ENCODE measurements at places on chromosomes 6 and 20.

GRCh38 chr6:9564021-9564420, 850.9 kb downstream of the TFAP2A start:
- H3K4me3 ChIP-seq: no peak overlapping the region
- DNase-seq: no peak
- no peaks in the 10 kb centered on the region for H3K4me1 ChIP-seq

DNA sequence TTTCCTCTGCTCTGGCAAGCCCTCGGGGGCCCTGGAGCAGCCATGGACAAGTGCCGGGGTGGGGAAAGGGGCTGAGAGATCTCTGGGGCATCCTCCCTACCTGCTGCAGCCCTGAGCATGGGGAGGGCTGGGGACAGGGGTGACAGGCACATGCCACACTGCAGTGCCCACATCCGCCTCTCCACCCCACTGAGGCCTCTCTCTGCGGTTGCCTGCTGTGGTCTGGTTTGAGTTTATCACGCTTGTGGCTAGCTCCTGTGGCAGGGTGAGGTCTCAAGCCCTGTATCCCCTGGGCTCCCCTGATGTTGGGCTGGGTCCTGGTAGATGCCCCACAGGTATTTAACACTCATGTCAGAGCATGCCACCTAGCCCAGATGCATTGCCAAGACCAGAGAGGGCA, 52.9 kb upstream of the MLN start:
- no peak for DNase-seq
- peaks cover 75% of the 10 kb centered on the region for H3K27me3 ChIP-seq
- H3K4me1 ChIP-seq: peaks cover 16% of the 10 kb centered on the region
- no peak overlapping the region for H3K27ac ChIP-seq
- no peak overlapping the region for H3K4me3 ChIP-seq

- DNase-seq: no peak
- H3K27ac ChIP-seq: no peak overlapping the region
- H3K36me3 ChIP-seq: peaks cover 98% of the 10 kb centered on the region
Observed at GRCh38 chr20:41165001-41165882, 27.9 kb downstream of the PLCG1 start.

GRCh38 chr6:17905611-17906592, 81.5 kb downstream of the KIF13A start:
- H3K27ac ChIP-seq: peak overlapping the region; percentile 76
- H3K4me3 ChIP-seq: no peak overlapping the region
- H3K4me1 ChIP-seq: peaks cover 30% of the 10 kb centered on the region
- no peaks in the 10 kb centered on the region for H3K27me3 ChIP-seq

DNA sequence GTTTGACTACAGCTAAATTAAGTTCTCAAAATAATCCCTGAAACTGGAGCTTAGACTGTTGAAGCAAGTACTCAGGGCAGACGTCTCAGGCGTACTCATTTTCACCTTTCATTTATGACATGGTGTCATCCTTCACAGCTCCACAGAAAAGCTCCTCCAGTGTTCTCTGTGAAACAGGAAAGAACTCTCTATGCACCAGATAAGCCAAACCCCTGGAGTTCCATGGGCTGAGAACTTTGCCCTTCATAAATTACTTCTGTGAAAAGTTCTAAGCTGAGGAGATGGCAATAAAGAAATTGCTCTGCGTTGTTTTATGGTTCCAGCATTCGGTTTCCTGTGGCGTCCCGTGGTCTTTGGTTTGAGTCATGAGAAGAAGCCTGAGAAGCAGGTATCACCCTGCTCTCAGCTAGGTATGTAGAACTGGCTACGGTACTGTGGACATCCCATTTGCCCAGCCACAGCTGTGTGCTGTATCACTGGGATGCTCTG, 20.2 kb upstream of the RREB1 start:
- H3K27me3 ChIP-seq: no peaks in the 10 kb centered on the region
- no peak for DNase-seq
- H3K4me1 ChIP-seq: peaks cover 22% of the 10 kb centered on the region

DNA sequence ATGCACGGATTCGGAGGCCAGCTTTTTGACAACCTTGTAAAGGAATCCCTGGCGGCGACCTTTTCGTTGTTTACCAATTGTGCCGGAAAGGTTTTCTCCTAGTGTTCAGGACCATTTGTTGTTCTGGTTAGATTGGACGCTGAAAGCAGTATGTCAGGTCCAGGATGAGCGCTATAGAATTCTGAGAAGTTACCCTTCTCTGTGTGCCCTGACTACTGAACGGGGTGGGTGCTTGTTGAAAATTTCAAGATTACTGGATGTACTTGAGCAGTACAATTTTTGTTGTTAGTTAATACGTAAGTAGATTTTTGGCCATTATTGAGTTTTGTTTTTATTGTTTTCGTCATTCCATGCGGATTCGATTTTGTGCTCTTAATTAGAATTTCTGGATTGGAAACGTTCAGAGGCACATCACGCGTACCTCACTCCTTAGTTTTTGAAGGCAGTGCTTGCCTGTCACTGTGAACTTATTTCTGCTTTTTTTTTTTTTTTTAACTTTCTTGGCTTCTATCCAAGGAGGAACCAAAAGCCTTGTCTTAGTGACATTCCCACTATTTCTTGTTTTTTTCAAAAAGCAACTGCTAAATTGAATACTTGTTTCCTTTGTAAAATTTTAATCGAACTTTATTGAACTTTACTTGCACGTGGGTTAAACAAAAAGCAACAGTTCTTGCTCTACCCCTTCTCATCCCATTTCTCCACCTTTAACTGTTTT, 898 bp downstream of the XRN2 start:
- peak overlapping the region; percentile 99 for H3K4me3 ChIP-seq
- no peak for DNase-seq
- no peaks in the 10 kb centered on the region for H3K27me3 ChIP-seq
- peak overlapping the region; percentile 94 for H3K27ac ChIP-seq

- DNase-seq: no peak
- H3K4me3 ChIP-seq: no peak overlapping the region
- H3K27ac ChIP-seq: no peak overlapping the region
- H3K4me1 ChIP-seq: no peaks in the 10 kb centered on the region
- no peaks in the 10 kb centered on the region for H3K36me3 ChIP-seq
- no peaks in the 10 kb centered on the region for H3K27me3 ChIP-seq
Observed at GRCh38 chr6:104829183-104829958, 30.3 kb downstream of the HACE1 start.

DNA sequence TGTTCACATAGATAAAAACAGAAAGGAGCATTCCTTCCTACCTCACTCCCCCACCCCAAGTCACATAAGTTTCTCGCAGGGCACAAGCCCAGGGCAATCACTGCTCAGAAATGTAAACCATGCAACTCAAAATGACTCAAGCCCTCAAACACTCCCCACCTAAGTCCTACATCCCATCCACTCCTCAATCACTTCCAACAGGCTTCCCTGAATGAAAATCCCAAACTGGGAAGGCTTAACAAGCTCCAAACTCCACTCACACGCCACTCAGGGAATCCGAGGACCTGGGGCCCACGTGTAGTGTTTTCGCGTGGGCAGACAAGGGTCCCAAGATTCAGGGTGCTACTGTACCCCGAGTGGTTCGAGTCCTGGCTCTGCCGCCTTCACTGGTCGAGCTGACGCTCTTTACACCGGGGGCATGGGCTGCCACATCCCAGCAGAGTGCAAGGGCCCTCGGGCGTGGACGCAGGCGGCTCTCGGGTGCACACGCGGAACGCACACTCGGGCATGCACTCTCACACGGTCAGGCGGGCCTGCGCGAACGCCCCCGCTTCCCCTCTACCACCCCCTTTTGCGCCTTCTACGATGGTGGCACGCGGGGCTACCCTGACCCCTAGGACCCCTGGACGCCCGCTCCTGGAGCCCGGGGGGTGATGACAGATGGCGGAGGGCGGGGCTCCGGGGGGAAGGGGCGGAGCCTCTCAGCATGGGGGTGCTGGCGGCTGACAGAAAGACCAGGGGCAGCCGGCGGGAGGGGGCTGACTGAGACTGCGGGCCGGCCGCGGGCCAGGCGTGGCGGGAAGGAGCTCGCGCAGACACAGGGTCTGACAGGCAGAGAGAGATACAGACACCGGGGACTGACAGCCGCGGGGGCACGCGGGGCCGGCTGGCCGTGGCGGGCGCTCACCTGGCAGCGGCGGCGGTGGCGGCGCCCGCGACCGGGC, 657 bp downstream of the ZHX3 start:
- H3K36me3 ChIP-seq: peaks cover 6% of the 10 kb centered on the region
- H3K4me1 ChIP-seq: peaks cover 44% of the 10 kb centered on the region
- H3K4me3 ChIP-seq: peak overlapping the region; percentile 94

- no peaks in the 10 kb centered on the region for H3K36me3 ChIP-seq
- no peaks in the 10 kb centered on the region for H3K4me1 ChIP-seq
- H3K27me3 ChIP-seq: no peaks in the 10 kb centered on the region
- no peak overlapping the region for H3K4me3 ChIP-seq
- DNase-seq: no peak
Observed at GRCh38 chr6:100153636-100154275, 159.7 kb upstream of the MCHR2 start.

DNA sequence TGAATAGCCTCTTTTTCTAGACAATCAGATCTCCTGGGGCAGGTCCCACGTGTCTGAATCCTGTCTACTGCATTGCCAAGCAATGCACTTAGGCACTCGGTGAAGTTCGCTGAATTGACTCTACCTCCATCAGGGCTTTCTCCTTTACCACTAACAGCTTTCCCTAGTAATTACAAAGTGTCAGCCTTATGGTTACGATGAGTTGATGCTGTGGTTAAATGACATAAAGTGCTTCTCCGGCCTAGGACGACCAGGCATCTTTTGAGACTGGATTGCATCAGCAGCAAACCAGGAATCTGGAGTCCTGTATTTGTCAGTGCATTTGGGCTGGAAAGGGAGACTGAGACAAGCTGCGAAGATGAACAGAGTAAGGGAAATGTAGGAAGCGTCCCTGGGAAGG, 21.5 kb downstream of the NOX3 start:
- H3K4me3 ChIP-seq: no peak overlapping the region
- no peak for DNase-seq
- H3K27me3 ChIP-seq: no peaks in the 10 kb centered on the region
- no peaks in the 10 kb centered on the region for H3K36me3 ChIP-seq
- H3K27ac ChIP-seq: no peak overlapping the region
- H3K4me1 ChIP-seq: peaks cover 10% of the 10 kb centered on the region

DNA sequence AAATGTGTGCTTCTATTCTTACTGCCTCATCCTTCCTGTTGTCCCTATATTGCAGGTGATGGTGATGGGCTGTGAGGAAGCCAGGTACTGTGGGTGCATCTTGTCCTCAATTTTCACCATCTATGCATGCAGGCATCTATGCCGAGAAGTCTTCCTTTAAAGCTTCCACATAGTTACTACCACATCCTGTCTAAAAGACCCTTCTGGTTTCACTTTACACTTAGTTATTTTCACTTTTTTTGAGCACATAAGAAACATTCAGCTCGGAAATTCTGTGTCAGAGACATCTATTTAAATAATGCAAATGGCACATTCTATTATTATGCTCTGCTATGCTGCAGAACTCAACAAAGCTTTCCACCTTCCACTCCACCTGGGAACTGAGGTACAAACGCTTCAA, 28.2 kb upstream of the FABP7 start:
- H3K27ac ChIP-seq: no peak overlapping the region
- no peak for DNase-seq
- H3K27me3 ChIP-seq: no peaks in the 10 kb centered on the region
- no peaks in the 10 kb centered on the region for H3K36me3 ChIP-seq
- H3K4me3 ChIP-seq: no peak overlapping the region

DNA sequence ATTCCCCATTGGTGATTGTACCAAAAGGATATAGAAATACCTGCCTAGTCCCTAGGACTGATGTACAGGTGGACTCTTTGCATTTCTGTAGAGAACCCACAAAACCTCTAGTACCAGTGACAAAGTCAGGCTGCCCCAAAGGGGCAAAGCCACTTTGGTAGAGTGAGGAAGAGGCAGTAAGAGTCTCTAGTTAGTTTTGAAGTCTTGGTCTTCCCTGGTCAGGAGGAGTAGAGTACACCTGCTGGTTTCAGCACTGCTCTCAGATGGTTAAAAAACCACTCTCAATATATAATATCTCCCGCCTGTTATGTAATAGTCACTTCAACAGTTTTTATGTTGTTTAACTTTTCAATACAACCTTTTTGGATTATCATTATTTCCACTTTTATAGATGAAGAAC, 344.9 kb downstream of the CDKAL1 start:
- no peak for DNase-seq
- no peaks in the 10 kb centered on the region for H3K36me3 ChIP-seq
- no peak overlapping the region for H3K4me3 ChIP-seq
- H3K4me1 ChIP-seq: peaks cover 5% of the 10 kb centered on the region

GRCh38 chr6:106875782-106876321, 98.7 kb downstream of the CD24 start:
- no peak for DNase-seq
- H3K4me3 ChIP-seq: no peak overlapping the region
- no peak overlapping the region for H3K27ac ChIP-seq
- no peaks in the 10 kb centered on the region for H3K27me3 ChIP-seq
- no peaks in the 10 kb centered on the region for H3K4me1 ChIP-seq

- DNase-seq: no peak
- no peaks in the 10 kb centered on the region for H3K36me3 ChIP-seq
- H3K27me3 ChIP-seq: no peaks in the 10 kb centered on the region
- no peak overlapping the region for H3K4me3 ChIP-seq
- no peak overlapping the region for H3K27ac ChIP-seq
Observed at GRCh38 chr6:38375341-38375740, 264.4 kb downstream of the BTBD9 start.

DNA sequence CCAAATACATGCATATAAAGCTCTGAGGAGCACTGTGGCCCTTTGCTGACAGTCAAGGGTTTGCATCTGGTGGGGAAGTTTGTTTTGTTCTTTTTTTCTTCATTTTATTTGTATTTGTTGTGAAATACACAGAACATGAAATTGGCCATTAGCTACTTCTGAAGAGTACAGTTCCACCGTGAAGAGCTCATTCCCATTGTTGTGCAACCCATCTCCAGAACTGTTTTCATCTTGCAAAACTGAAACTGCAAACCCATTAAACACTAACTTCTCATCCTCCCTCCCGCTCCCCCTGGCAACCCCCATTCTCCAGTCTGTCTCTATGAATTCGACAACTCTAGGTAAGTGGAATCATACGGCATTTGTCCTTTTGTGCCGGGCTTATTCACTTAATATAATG, 231.3 kb downstream of the TFAP2C start:
- H3K4me3 ChIP-seq: no peak overlapping the region
- no peaks in the 10 kb centered on the region for H3K36me3 ChIP-seq
- H3K4me1 ChIP-seq: peaks cover 17% of the 10 kb centered on the region
- H3K27ac ChIP-seq: peak overlapping the region; percentile 33
- H3K27me3 ChIP-seq: peaks cover 15% of the 10 kb centered on the region
- DNase-seq: no peak

- H3K4me3 ChIP-seq: peak overlapping the region; percentile 65
- H3K36me3 ChIP-seq: peaks cover 9% of the 10 kb centered on the region
- H3K4me1 ChIP-seq: peaks cover 12% of the 10 kb centered on the region
Observed at GRCh38 chr6:53544217-53544469, 758 bp downstream of the GCLC start.

Measured in esophagus squamous epithelium (tissue), 5 donors.